ENCODE measurements at places on chromosomes 2 and 18. TPM values are rescaled to one million over a fixed set of nuclear protein-coding genes. Genes with fewer than 3 reads are reported as not detected.
A peak's percentile ranks its signal among the peaks of the same experiment; 100 is the strongest.

The GPR39 gene
- not detected for total RNA-seq

- H3K27me3 ChIP-seq = peaks cover 15% of the 10 kb centered on the region
- no peaks in the 10 kb centered on the region for H3K36me3 ChIP-seq
- no peaks in the 10 kb centered on the region for H3K4me1 ChIP-seq
- no peak overlapping the region for H3K4me3 ChIP-seq
- DNase-seq = no peak
Observed at GRCh38 chr18:69651243-69651642, 250.6 kb downstream of the DOK6 start.

DNA sequence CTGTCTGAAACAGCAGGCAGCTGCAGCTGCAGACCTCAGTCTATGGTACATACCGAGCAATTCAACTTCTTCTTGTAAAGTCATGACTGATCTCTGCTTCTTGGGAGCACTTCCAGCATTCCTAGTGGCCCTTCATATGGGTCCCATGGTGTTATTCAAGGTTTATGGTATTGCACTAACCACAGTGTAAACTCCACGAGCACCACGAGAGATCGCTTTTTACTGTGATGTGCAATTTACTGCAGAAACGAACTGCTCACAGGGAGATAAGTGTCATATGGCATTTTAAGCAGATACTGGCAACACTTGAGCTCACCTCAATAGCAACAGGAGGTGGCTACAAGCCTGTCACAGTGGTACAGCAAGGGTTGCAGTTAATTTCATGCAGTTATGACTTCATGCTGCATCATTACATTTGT is 38.6 kb upstream of the SH3BP4 start:
- H3K36me3 ChIP-seq = no peaks in the 10 kb centered on the region
- H3K27ac ChIP-seq = no peak overlapping the region
- no peaks in the 10 kb centered on the region for H3K4me1 ChIP-seq
- DNase-seq = no peak
- peaks cover 10% of the 10 kb centered on the region for H3K27me3 ChIP-seq
- no peak overlapping the region for H3K4me3 ChIP-seq

GRCh38 chr2:167681234-167682015 is 566.0 kb downstream of the STK39 start:
- H3K27ac ChIP-seq = no peak overlapping the region
- no peaks in the 10 kb centered on the region for H3K27me3 ChIP-seq
- DNase-seq = no peak
- H3K4me3 ChIP-seq = no peak overlapping the region
- no peaks in the 10 kb centered on the region for H3K36me3 ChIP-seq
- no peaks in the 10 kb centered on the region for H3K4me1 ChIP-seq

- H3K36me3 ChIP-seq = peaks cover 7% of the 10 kb centered on the region
- peaks cover 21% of the 10 kb centered on the region for H3K27me3 ChIP-seq
- H3K27ac ChIP-seq = no peak overlapping the region
- H3K4me3 ChIP-seq = no peak overlapping the region
- peak; percentile 73 for DNase-seq
Observed at GRCh38 chr2:241867776-241868420, 1.6 kb upstream of the RTP5 start.

DNA sequence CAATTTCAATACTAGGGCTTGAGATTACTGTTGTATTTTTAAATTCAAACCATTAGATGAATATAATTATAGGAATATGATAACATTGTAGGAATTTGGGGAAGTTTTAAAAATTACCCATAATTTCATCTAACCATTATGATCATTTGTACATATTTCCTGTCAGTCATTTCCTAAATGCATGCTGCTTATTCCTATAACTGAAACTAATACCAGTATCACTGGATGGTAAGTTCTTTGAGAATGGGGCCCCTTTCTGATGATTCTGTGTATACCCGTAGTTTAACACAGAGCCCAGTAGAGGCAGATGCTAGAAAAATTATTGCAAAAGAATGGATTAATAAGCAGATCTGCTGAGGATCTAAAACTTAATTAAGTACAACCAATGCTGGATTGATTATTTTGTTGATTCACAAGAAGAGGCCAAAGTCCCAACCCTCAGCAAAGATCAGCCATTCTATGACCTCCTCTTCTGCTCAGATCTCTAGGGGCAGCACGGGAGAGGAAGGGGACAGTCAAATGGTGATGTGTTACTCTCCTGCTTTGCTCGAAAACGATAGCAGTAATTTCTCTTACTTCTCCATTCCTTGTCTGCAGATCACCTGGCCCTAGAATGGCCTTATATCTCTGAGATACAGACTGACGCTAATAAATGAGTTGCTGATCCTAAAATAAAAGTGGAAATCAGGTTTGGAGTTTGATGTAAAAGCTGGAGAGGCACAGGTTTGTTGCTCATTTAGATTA is 69.5 kb upstream of the PELI1 start:
- H3K27me3 ChIP-seq = no peaks in the 10 kb centered on the region
- H3K4me1 ChIP-seq = peaks cover 56% of the 10 kb centered on the region
- no peak for DNase-seq
- peak overlapping the region; percentile 98 for H3K27ac ChIP-seq

GRCh38 chr2:228600265-228600664 is 418.8 kb upstream of the SPHKAP start:
- no peak overlapping the region for H3K4me3 ChIP-seq
- no peaks in the 10 kb centered on the region for H3K27me3 ChIP-seq
- no peak overlapping the region for H3K27ac ChIP-seq
- no peak for DNase-seq

DNA sequence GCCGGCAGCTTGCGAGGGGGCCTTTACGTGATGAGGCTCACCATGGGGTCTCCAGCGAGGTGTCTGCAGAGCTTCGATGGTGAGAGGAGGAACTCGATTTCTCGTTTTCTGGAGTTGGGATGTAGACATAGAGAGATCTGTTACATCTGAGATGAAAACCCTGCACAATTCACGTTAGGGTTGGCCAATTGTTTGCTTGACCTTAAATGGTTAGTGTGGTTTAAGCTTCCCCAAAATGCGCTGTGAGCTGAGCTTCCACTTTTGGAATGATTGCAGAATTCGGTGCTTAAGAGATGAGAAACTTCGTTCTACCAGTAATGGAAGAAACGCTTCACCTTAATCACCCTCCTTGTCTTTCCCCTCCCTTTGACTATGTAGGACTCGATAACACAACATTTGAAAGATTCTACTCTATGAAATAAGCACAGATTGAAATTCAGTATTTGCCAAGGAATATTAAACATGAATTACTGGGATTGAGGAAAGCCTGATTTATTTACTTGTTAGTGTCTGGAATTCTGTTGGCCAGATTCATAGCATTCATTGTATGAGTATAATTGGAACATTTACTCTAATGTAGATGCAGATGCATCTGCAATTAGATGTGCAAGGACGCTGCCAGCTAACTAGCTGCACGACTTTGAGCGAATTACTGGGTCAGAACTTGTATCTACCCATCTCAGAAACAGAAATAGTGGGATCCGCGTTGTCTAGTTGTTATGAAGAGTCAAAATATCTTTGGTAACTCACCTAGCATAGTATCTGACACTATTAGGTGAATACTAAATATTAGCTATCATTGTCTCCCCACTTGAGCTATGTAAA is 1.6 kb upstream of the KLF7 start:
- H3K4me3 ChIP-seq = peak overlapping the region; percentile 90
- H3K36me3 ChIP-seq = no peaks in the 10 kb centered on the region
- H3K27me3 ChIP-seq = no peaks in the 10 kb centered on the region
- H3K27ac ChIP-seq = peak overlapping the region; percentile 88
- H3K4me1 ChIP-seq = peaks cover 37% of the 10 kb centered on the region

The PARD6G gene
- total RNA-seq = 0.21 TPM

- no peak overlapping the region for H3K27ac ChIP-seq
- no peaks in the 10 kb centered on the region for H3K4me1 ChIP-seq
- H3K36me3 ChIP-seq = no peaks in the 10 kb centered on the region
- H3K27me3 ChIP-seq = peaks cover 16% of the 10 kb centered on the region
Observed at GRCh38 chr2:71629273-71629672, 175.9 kb downstream of the DYSF start.

The KCTD18 gene
- total RNA-seq = 17.7 TPM

GRCh38 chr2:143435131-143435530 is 305.9 kb downstream of the ARHGAP15 start:
- no peak overlapping the region for H3K4me3 ChIP-seq
- no peak for DNase-seq

- peak overlapping the region; percentile 18 for H3K27ac ChIP-seq
- no peaks in the 10 kb centered on the region for H3K27me3 ChIP-seq
- no peak overlapping the region for H3K4me3 ChIP-seq
- DNase-seq = no peak
Observed at GRCh38 chr2:70664525-70664924, 103.5 kb downstream of the ADD2 start.

GRCh38 chr2:205885492-205886099 is 200.4 kb downstream of the INO80D start:
- H3K4me1 ChIP-seq = peaks cover 1% of the 10 kb centered on the region
- DNase-seq = peak; percentile 57
- no peaks in the 10 kb centered on the region for H3K36me3 ChIP-seq
- no peak overlapping the region for H3K27ac ChIP-seq
- peaks cover 38% of the 10 kb centered on the region for H3K27me3 ChIP-seq

The TSGA10 gene
- total RNA-seq = 7.5 TPM

GRCh38 chr18:27608742-27609141 is 423.6 kb upstream of the CHST9 start:
- H3K27me3 ChIP-seq = no peaks in the 10 kb centered on the region
- no peak for DNase-seq
- H3K27ac ChIP-seq = no peak overlapping the region
- no peak overlapping the region for H3K4me3 ChIP-seq
- H3K4me1 ChIP-seq = no peaks in the 10 kb centered on the region
- no peaks in the 10 kb centered on the region for H3K36me3 ChIP-seq

GRCh38 chr2:227608561-227609338 is 5.9 kb downstream of the SCYGR3 start:
- peak; percentile 8 for DNase-seq
- no peaks in the 10 kb centered on the region for H3K36me3 ChIP-seq
- H3K27ac ChIP-seq = no peak overlapping the region
- H3K4me3 ChIP-seq = no peak overlapping the region

GRCh38 chr18:74828200-74828599 is 230.5 kb downstream of the ZNF407 start:
- no peaks in the 10 kb centered on the region for H3K27me3 ChIP-seq
- H3K27ac ChIP-seq = no peak overlapping the region
- H3K36me3 ChIP-seq = peaks cover 16% of the 10 kb centered on the region
- H3K4me1 ChIP-seq = peaks cover 4% of the 10 kb centered on the region
- no peak overlapping the region for H3K4me3 ChIP-seq

The CDCA7 gene
- 79.4 TPM for total RNA-seq

DNA sequence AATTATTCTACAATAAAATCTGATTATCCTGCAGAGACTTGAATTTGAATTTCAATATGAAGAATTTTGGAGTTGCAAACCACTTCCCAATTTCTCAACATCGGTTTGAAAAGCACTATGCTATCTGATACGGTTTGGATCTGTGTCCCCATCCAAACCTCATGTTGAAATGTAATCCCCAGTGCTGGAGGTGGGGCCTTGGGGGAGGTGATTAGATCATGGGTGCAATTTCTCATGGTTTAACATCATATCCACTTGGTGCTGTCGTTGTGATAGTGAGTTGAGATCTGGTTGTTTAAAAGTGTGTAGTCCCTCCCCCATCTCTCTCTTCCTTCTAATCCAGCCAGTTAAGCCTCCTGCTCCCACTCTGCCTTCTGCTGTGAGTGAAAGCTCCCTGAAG is 205.7 kb downstream of the NBAS start:
- no peaks in the 10 kb centered on the region for H3K27me3 ChIP-seq
- H3K36me3 ChIP-seq = peaks cover 47% of the 10 kb centered on the region
- no peak overlapping the region for H3K4me3 ChIP-seq
- peaks cover 2% of the 10 kb centered on the region for H3K4me1 ChIP-seq
- no peak overlapping the region for H3K27ac ChIP-seq

The ITPRIPL1 gene
- 46.0 TPM for total RNA-seq

DNA sequence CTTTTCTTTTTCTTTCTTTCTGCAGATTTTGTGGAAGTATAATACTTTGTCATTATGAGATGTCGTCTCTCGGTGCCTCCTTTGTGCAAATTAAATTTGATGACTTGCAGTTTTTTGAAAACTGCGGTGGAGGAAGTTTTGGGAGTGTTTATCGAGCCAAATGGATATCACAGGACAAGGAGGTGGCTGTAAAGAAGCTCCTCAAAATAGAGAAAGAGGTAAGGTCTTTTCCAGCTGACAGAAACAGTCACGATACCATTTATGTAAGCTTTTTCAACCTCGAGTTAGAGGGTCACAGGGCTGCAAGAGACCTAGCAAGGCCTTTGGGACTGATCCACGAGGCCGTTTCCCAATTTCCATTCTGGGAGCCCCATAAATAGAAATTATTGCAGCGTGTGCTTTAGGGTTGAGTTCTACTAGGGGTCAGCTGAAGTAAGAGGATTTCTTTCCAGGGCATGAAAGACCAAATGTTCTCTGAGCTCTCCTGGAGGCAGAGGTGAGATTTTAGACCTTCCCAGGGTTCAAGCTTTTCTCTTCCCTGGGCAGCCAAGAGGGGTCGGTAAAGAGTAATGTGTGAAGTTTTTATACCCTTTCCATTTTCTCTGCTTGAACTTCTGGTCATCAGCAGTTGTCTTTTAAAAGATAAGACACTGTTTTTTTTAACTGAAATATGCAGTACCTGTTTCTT is 15.5 kb downstream of the MAP3K20 start:
- no peak overlapping the region for H3K27ac ChIP-seq
- no peak overlapping the region for H3K4me3 ChIP-seq
- DNase-seq = no peak
- H3K36me3 ChIP-seq = no peaks in the 10 kb centered on the region
- peaks cover 39% of the 10 kb centered on the region for H3K27me3 ChIP-seq

The MEP1B gene
- total RNA-seq = 0.08 TPM

The KDM3A gene
- total RNA-seq = 57.3 TPM

The SULT1C4 gene
- total RNA-seq = not detected

DNA sequence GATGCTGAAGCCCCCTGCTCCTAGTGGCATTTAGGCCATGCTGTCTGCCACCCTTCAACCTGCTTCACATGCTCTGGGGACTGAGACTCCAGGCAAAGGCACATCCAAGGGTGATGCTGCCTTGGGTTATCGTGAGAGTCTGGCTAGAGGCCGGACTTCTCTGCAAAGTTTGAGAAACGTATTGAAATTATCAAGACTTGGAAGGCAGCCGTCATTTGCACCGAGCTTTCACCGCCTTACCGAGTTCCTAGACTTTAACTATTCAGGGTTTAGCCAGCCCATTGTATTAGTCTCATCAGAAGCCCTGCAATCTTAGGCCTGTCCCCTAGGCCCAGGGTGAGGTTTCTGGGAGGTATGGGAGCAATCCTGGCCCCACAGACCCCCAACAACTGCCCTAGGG is 34.0 kb downstream of the RDH14 start:
- no peak overlapping the region for H3K4me3 ChIP-seq
- H3K4me1 ChIP-seq = no peaks in the 10 kb centered on the region

The SEH1L gene
- 146 TPM for total RNA-seq

The MYO5B gene
- not detected for total RNA-seq

The ALPI gene
- not detected for total RNA-seq

The STRN gene
- 30.8 TPM for total RNA-seq

GRCh38 chr2:101109451-101110118 is 41.6 kb downstream of the TBC1D8 start:
- no peaks in the 10 kb centered on the region for H3K27me3 ChIP-seq
- no peaks in the 10 kb centered on the region for H3K36me3 ChIP-seq
- no peak overlapping the region for H3K27ac ChIP-seq
- no peak overlapping the region for H3K4me3 ChIP-seq

All from activated naive CD8-positive, alpha-beta T cell treated with anti-CD3 and anti-CD28 coated beads for 36 hours (primary cell).